Thyroid gland (tissue), 4 donors: ENCODE measurements at places on chromosomes 1 and 21.

GRCh38 chr1:196160066-196160795 is 448.0 kb downstream of the KCNT2 start:
- H3K27ac ChIP-seq, result no peak overlapping the region
- no peak overlapping the region for H3K4me3 ChIP-seq
- H3K4me1 ChIP-seq, result no peaks in the 10 kb centered on the region
- DNase-seq, result no peak
- H3K36me3 ChIP-seq, result no peaks in the 10 kb centered on the region

DNA sequence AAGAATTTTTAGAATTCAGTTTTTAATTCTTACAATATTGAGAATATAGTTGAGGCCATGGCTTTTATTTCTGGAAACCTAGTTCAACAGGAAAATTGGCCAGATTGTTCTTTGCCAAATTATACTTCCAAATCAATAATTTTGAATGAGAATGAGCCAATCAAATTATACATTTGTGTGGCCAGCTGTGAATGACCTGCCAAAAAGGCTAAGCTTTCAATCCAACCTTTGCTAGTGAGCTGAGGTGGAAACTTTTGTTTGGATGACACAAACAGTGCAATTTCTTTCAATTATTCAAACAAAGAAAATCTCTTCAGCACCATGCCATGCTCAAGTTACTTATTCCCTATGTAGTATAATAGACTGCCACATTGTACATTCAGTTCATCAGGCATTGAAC is 167.8 kb downstream of the PATJ start:
- no peak for DNase-seq
- H3K4me1 ChIP-seq, result no peaks in the 10 kb centered on the region
- no peaks in the 10 kb centered on the region for H3K36me3 ChIP-seq
- H3K27me3 ChIP-seq, result no peaks in the 10 kb centered on the region
- H3K4me3 ChIP-seq, result no peak overlapping the region

GRCh38 chr1:77584884-77585283 is 97.6 kb downstream of the ZZZ3 start:
- no peaks in the 10 kb centered on the region for H3K27me3 ChIP-seq
- H3K4me1 ChIP-seq, result no peaks in the 10 kb centered on the region
- peaks cover 12% of the 10 kb centered on the region for H3K36me3 ChIP-seq
- DNase-seq, result no peak
- no peak overlapping the region for H3K4me3 ChIP-seq

DNA sequence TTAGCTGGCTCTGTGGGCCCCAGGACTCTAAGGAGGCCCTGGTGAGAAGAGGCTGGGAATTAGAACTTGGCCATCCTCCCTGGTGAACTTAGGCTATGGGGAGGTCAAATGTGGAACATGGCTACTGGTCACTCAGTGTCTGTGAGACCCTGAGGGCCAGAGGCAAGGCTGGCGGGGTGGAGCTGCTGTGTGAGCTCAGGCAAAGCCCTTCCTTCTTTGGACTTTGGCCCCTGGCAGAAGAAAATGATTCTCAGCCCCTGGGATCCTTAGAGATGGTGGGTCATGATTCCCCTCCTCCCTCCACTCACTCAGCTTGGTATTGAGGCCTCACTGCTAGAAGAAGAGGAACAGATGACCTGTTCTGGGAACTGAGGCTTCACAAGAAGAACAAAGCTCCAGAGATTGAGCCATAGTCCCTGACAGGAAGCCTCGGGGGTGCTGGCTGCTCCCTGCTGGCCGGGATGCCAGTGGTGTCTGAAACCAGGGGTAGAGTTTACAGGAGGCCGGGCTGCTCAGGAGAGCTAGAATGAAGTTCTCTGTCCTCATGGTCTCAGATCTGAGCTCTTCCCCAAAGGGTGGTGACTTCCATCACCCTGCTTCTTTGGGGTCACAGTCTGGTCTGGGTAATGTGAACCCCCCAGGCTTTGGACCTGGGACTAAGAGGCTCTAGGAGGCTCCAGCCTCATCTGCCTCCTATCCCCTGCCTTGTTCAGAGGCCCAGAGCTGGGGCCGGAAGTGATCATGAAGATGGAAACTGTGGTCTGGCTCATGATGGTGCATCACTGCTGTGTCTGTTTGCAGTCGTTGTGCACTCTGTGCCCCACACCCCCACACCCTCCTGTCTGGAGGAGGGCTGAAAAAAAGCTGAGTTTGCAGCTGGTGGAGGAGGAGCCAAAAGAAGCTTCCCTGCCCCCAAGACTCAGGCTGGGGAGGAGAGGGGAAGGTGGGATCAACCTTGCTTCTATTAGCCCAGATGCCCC is 905 bp downstream of the BTBD19 start:
- H3K27ac ChIP-seq, result peak overlapping the region; percentile 99
- H3K4me1 ChIP-seq, result peaks cover 49% of the 10 kb centered on the region
- no peak overlapping the region for H3K4me3 ChIP-seq
- peak; percentile 36 for DNase-seq
- no peaks in the 10 kb centered on the region for H3K27me3 ChIP-seq

DNA sequence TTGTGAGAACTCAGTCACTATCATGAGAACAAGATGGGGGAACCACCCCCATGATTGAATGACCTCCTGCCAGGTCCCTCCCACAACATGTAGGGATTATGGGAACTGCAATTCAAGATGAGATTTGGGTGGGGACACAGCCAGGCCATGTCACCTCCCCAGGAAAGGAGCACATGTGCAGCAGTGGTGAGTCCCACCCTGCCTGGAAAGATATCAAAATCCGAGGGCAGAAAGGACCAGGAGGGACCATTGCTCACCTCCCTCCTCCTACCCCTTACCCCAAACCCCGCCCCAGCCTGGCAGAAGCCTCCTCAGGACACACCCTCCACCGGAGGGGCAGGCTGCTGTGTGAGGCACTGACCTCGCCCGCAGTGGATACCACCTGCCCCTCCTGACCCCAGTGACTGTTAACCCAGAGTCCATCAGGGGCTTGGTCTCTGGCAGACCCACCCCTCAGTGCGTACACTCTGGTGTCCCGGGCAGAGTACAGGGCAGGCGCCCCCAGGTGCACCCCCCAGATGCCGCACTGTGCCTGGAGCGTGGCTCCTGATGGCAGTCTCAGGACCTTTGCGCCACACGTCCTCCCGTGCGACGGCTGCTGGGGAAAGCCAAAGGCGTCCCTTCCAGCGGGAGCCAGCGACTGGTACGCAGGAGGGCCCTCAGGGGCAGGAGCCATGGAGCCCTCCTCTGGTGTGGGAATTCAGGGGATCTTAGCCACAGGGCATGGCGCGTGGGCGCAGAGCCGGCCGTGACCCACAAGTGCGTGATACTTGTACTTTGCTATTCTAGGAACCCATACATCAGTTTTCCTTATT is 20.9 kb downstream of the PDXK start:
- DNase-seq, result no peak

GRCh38 chr1:233240371-233240770 is 55.2 kb downstream of the PCNX2 start:
- H3K4me1 ChIP-seq, result no peaks in the 10 kb centered on the region

DNA sequence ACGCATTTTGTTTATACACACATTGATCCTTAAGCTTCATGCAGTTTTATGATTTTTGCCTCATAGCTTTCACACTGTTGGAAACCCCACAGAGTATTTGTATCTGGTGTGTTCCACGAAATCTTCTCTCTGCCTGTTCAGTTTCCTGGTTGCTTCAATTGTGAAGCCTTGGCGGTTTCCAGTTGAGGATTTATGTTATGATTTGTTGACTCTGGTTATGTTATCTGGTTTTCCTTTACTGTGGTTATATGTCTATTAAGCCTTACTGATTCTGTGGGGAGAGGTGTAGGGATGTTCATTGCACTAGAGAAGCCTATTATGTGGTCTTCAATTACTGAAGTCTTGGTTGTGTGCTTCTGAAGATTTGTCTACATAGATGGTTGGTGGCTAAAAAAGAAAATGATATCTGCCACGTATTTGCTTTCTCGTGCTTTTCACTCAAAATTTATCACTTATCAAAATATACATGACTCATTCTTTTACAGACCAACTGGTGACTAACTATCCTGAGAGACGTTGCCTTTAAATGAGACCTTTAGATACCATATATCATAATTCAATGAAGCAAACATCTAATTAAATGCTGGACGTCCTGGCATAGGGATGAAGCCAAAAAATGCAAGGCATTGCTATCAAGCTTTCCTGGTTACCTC is 488.0 kb upstream of the B3GALT2 start:
- no peak overlapping the region for H3K4me3 ChIP-seq
- H3K36me3 ChIP-seq, result no peaks in the 10 kb centered on the region
- no peak overlapping the region for H3K27ac ChIP-seq
- peaks cover 7% of the 10 kb centered on the region for H3K4me1 ChIP-seq
- no peaks in the 10 kb centered on the region for H3K27me3 ChIP-seq
- DNase-seq, result no peak

GRCh38 chr21:44836666-44837471 is 19.0 kb upstream of the SUMO3 start:
- H3K36me3 ChIP-seq, result no peaks in the 10 kb centered on the region
- peak; percentile 84 for DNase-seq
- H3K27me3 ChIP-seq, result no peaks in the 10 kb centered on the region
- H3K27ac ChIP-seq, result no peak overlapping the region
- peaks cover 15% of the 10 kb centered on the region for H3K4me1 ChIP-seq

DNA sequence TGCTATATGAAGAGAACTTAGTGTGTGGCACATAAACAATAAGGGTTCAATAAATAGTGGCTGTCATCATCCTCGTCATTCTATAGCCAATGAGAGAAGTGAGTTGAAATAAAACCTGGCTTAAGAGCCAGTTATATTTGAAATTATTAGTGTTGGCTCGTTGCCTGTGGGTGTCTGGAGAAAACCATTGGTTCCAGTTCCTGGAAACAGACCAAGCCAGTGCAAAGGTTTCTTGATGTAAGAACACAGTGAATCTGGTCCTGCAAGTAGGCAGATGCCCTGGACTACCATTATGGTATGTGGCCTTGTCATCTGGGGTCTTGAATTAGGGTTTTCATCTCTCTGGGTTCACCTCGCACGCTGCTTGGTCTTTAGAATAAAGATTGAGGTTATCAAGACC is 43.3 kb downstream of the URB2 start:
- H3K27me3 ChIP-seq, result no peaks in the 10 kb centered on the region
- no peaks in the 10 kb centered on the region for H3K36me3 ChIP-seq
- H3K27ac ChIP-seq, result no peak overlapping the region
- H3K4me1 ChIP-seq, result peaks cover 3% of the 10 kb centered on the region
